H4 (cell line): ENCODE measurements at places on chromosomes 4 and X. TPM values are rescaled to one million over a fixed set of nuclear protein-coding genes. Genes with fewer than 3 reads are reported as not detected.

CABS1 gene
- total RNA-seq: not detected in 2 replicates

USP26 gene
- not detected in 2 replicates for total RNA-seq

RHOXF2 gene
- total RNA-seq: not detected in 2 replicates

NSG1 gene
- 7.5 and 8.9 TPM in 2 replicates for total RNA-seq

GRPR gene
- total RNA-seq: not detected in 2 replicates

C4orf50 gene
- total RNA-seq: 0.02 TPM in 2 replicates

GLRA2 gene
- not detected in 2 replicates for total RNA-seq

TCEAL3 gene
- total RNA-seq: 20.4 and 20.9 TPM in 2 replicates

NR0B1 gene
- not detected in 2 replicates for total RNA-seq

SSR4 gene
- 254 and 289 TPM in 2 replicates for total RNA-seq

TAF7L gene
- total RNA-seq: not detected in 2 replicates

CLDN34 gene
- total RNA-seq: not detected in 2 replicates

MAGEA3 gene
- 15.8 and 18.1 TPM in 2 replicates for total RNA-seq

TMEM271 gene
- 0.08 TPM in 1 of 2 replicates, not detected in the other for total RNA-seq

RHOXF2B gene
- not detected in 2 replicates for total RNA-seq

ERAS gene
- total RNA-seq: not detected in 2 replicates

FGF2 gene
- total RNA-seq: 3.1 and 4.9 TPM in 2 replicates
